ENCODE measurements at places on chromosomes 5 and 9.

DNA sequence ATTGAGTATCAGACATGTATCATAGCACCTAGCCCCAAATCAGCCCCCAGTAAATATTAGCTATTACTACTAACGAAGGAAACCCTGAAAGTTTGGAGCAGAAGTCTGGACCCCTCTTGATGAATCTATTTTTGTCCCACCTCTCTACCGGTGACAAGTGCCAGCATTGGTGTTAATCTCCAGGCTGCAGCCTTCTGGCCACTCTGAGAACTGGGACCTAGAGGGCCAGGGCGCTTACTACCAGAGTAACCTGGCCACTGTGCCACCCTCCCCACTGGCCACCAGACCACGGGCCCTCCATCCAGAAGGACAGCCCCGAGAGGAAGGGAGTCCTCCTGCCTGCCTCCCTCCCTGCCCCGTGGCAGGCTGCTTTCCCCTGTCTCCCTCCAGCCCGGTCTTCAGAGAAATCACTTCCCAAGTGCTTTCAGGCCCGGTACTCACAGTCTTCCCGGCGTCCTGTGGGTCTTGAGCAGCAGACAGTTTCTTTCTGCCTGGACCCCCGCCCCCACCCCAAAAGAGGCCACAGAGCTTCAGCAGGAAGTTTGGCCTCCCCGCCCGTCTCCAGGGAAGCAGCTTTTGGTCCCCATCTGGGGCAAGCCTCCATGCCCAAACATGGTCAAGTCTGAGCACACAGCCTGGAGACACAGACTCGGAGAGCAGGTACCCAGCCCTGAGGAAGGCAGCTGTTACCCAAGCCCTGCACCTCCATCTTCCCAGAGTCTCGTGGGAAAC, at the start of gene KCNMB1:
KCNMB1 (minus strand) TSS at position 550 of the 732 bp plus-strand sequence. CDS start 3,920 bp downstream, outside the sequence.
- no peak for DNase-seq

- DNase-seq, result no peak
These were observed 10.8 kb upstream of the NUDT12 start for GRCh38 chr5:103573411-103573810.

DNA sequence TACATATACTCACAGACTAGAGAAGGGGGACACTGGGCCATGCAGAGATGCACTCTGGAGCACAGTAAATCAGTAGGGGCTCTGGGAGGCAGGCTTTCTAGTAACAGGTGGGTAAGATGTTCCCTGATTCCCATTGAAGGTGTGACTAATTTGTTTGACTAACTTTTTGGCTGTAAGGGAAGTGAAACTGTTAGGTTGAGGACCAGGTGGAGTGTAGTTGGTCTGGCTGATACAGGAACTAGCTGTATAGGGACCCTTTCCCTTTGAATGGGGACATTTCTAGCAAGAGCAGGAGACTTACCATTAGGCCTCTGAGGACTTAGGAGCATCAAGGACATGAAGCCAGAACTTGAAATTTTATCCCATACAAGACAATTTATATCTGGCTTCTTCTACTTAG, 989.6 kb upstream of the COX7C start:
- no peak for DNase-seq

- no peak for DNase-seq
These were observed 305.1 kb downstream of the PSAT1 start for GRCh38 chr9:78601957-78602565.

GRCh38 chr5:100668511-100668910, 133.3 kb downstream of the FAM174A start:
- no peak for DNase-seq

- no peak for DNase-seq
These were observed 49.9 kb upstream of the JAK2 start for GRCh38 chr9:4935001-4935672.

GRCh38 chr5:58493141-58493540, 1.9 kb downstream of the GAPT start:
- DNase-seq, result no peak

GRCh38 chr5:150485693-150486401, 22.1 kb upstream of the NDST1 start:
- no peak for DNase-seq

DNA sequence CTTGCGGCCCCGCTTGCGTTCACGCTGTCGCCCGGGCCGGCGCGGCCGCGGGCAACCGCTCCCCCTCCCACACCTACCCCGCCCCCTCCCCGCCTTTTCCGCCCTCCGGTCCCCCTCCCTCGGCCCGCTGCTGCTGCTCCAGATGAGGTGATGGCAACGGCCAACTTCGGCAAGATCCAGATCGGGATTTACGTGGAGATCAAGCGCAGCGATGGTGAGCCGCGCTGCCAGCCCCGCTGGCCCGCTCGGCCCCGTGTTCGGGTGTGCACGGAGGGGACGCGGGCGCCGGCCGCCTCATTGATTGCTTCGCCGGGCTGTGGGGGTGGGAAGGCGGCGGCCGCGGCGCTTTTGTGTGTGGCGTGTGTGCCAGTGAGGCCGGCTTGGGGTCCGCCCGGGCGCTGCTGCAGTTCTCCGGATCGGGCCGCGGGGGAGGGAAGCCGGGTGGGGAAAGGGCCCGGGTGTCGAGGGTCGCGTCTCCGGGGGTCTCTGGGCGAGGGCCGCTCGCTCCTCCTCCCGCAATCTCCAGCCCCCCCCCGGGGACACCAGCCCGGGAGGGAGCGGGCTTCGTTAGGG, 403 bp downstream of the KIF2A start:
- DNase-seq, result no peak

DNA sequence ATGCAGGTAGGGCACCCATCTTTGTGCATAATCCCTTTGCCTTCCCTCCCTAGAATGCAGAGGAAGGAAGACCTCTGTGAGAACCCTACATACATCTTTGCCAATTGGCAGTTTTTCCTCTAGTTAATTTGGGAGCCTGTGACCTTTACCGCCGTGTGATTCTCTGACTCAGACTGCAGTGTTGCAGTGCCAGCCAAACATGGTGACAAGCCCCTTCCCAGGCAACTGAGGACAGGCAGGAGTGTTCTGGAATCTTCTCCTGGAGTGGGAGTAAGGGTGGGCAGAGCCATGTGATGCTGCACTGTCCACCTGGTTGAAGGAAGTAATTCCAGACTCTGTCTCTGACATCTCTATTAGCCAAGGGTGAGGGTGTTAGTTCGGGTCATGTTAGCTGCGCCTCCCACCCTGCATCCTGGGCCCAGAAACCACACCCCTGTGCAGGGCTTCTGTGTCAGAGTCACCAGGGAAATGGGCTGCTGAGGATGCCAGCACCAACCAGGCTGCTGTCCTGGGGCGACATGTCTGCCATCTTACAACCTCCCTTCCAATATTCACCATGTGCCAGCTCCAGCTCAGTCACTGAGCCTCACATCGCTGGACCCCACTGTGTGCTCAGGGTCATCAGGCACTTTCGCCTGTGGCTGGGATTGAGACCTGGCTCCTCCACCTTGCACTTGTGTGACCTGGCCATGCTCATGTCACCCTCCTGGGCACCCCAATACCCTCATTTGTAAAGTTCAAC, 21.8 kb downstream of the KCNIP1 start:
- no peak for DNase-seq

GRCh38 chr5:102153003-102153759, 142.9 kb downstream of the SLCO4C1 start:
- DNase-seq, result no peak

DNA sequence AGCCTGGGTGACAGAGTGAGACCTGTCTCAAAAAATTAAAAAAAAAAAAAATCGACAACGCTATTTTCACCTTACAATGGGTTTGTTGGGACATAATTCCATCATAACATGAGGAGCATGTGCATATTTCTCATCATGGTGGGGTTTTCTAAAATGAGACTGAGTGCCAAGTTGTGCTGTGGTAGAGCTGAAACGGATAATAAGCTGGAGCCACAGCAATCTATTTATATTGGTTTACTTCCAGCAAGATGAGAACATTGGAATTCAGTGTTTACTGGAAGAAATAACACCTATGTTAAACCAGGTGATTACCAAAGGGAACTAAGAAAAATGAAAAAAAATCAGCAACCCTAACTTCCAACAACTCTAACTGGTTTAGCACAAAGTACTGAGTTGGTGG, 102.3 kb upstream of the IL6ST start:
- no peak for DNase-seq

- DNase-seq, result no peak
These were observed 50.0 kb downstream of the RAI14 start for GRCh38 chr5:34706084-34706483.

DNA sequence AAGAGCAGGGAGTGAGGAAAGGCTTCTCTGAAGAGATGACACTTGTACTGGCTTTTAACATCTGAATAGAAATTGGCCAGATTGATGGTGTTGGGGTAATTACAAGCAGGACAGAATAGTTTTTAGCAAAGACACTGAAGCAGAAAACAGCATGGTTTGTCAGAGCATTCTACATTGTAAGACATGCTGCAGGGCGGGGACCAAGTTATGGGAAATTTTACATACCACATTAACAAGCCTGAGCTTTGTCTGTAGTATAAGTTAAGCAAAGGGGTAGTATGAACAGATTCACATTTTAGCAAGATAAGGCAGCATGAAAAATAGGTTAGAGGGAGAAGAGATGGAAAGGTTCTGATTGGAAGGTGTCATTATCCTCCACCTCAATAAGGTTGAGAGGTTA, 66.5 kb downstream of the JMY start:
- DNase-seq, result no peak

DNA sequence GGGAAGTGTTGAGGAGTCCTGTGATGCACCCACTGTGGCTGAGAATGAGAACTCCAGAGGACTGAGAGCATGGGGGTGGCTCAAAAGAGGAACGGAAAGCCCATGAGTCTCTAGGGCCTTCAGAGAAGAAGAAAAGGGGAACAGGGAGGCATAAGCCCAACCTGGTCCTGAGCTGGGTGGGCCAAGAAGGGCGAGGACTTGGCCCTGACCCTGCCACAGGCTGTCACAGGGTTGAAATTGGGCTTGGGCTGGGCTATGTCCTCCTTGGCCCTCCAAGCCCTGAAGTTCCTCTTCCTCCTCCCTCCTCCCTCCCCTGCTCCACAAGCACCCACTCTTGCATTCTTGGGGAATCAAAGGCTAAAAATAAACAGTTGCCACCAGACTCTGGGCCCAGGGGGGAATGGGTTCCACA, 49.3 kb upstream of the PPARGC1B start:
- no peak for DNase-seq

- DNase-seq, result no peak
These were observed 335.8 kb downstream of the IRX2 start for GRCh38 chr5:2415678-2416077.

DNA sequence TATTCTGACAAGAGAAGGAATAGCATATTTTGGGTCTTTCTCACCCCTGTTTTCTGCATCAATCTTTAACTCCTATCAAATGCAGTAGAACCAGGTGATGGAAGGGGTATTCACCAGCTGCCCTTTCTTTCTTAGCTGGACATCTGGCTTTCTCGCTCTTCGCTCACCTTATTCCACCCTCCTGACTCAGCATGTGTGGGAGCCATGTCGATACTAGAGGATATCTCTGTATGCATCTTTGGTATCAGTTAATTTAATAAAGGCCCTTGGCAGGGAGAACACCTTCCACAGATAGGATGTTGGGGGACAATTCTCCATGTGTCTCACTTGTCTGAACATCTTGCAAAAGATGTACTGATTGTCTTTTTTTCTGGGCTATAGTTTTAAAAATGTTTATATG, 71.5 kb downstream of the ZNF474 start:
- DNase-seq, result no peak

- no peak for DNase-seq
These were observed 394.5 kb upstream of the IRX1 start for GRCh38 chr5:3201121-3201520.

GRCh38 chr5:164860896-164861295, 1355.5 kb downstream of the MAT2B start:
- no peak for DNase-seq

GRCh38 chr5:132013711-132014110, 2.3 kb upstream of the ACSL6 start:
- no peak for DNase-seq

DNA sequence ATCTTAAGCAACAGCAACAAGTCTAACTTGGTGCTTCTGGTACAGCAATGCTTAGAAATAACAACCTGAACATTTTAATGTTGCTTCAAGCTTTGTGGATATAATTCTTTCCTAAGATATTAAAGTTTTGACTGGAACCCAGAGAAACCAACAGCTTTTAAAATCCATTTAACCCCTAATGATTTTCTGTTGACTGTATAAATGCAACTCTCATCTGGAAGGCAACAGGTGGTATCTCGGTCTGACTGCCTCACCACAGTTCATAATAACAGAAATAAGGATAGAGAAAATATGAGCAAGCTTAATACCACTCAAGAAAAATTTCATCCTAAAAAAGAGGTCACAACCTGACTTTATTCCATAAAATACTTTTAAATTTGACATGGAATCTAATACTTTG, 116.9 kb downstream of the HOMER1 start:
- DNase-seq, result no peak

DNA sequence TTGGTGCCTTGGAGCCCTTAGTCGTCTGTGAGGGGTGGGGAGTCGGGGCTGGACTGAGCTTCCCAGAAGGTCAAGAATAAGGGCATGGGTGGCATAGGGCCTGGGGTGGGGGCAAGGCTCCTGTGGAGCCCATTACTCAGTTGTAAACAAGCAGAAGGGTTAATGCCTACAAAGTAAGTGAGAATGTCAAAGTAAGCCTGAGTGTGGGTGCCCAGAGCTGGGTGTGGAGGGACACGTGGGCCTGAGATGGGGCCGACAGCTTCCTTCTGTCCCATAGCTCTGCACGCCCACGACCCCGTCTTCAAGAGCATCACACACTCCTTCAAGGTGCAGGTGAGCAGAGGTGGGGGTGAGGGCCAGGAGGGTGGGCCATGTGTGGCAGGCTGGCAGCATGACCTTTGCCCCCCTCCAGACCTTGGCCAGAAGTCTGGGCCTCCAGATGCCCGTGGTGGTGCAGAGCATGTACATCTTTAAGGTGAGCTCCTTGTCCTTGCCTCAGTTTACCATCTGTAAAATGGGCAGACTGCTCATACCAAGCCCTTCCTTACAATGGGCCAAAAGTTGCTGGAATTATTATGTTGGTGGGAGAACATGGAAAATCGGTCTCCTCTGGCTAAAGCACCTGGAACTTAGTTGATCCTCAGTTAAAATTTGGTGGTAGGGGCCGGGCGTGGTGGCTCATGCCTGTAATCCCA, 11.1 kb downstream of the DOLK start:
- no peak for DNase-seq

DNA sequence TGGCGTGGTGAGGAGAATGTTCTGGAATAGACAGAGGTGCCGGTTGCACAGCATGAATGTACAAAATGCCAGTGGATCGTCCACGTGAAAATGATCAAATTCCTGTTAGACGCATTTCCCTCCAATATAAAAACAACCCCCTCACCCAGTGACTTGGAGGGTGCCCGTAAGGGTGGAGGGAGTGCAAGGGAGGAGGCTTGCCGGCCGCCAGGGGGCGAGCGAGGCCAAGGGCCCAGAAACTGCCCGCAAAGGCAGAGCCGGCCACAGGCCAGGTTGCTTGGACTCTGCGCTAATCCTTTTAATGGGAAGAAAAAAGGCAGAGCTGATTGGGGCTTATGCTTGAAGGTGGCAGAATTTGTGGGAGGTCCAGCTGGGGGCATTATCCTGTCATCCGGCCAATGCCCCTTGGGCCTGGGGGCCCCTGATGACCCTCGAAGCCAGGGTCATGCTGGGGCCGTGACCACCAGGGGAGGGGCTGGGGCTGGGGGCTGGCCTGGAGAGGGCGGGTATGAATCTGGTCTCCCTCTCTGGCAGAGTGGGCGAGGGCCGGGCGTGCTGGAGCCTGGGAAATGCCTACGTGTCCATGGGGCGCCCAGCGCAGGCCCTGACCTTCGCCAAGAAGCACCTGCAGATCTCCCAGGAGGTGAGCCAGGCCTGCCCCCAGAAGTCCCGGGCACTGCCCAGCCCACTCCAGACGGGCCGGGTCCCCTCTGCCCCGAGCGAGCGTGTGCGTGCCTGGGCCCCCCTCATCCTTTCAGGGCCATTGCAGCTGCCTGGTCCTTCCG, 12.0 kb downstream of the GPSM1 start:
- no peak for DNase-seq

Measured in stimulated activated CD4-positive, alpha-beta T cell treated with anti-CD3 and anti-CD28 coated beads, Interleukin-2, amount 100 ng/mL, for 4 hours (primary cell).